Mesenteric fat pad (tissue), 1 donor: ENCODE measurements at places on chromosomes 4 and X. TPM values are rescaled to one million over a fixed set of nuclear protein-coding genes. Genes with fewer than 3 reads are reported as not detected.

GRCh38 chrX:140090800-140091124 lies 125.4 kb upstream of the CXorf66 start:
- DNase-seq, result no peak

Gene CLCN4
- 2.6 TPM for total RNA-seq

- no peak for DNase-seq
Observed at GRCh38 chrX:78754917-78755316, 7.4 kb downstream of the LPAR4 start.

- DNase-seq, result no peak
Observed at GRCh38 chr4:38023347-38024205, 63.4 kb downstream of the PTTG2 start.

GRCh38 chr4:176191974-176192373 lies 3.4 kb downstream of the SPATA4 start:
- DNase-seq, result no peak

Gene MAP3K15
- total RNA-seq, result 0.10 TPM

DNA sequence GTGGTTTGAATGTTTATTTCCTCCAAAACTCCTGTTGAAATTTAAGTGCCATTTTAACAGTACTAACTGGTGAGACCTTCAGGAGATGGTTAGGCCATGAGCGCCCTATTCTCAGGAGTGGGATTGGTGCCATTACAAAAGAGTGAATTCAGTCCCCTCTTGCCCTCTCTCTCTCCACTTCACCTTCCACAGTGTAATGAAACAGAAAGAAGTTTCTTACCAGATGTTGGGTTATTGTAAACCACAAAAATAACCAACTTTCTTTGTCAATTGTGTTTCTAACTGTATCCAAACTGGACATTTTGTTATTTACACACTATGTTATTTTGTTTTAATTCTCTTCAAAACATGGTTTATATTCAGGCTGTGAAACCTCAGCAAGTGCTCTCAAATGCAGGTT lies 1734.3 kb downstream of the PCDH7 start:
- DNase-seq, result no peak

DNA sequence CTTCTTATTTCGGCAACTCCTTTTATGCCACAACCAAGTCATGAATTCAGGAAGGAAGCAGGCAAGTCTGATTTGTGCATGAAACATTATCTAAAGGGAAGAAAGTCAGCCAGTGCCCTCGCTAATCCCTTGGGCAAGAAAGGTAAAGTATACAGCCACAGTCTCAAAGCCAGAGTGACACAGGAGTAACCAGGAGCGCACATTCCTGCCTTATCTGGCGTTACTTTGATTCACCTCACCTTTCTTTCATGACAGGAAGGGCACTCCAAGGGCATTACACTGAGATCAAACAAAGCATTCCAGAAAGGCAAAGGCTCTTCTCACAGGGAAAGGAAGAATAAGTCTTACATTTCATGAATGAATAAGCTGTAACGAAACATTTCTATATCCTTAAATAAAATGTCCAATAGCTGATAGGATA lies 38.8 kb downstream of the FAT1 start:
- no peak for DNase-seq

- no peak for DNase-seq
Observed at GRCh38 chrX:63581398-63581797, 203.6 kb downstream of the ARHGEF9 start.

GRCh38 chr4:2142630-2143427 lies 83.7 kb downstream of the NAT8L start:
- no peak for DNase-seq

Gene S100P
- total RNA-seq, result 16.1 TPM

DNA sequence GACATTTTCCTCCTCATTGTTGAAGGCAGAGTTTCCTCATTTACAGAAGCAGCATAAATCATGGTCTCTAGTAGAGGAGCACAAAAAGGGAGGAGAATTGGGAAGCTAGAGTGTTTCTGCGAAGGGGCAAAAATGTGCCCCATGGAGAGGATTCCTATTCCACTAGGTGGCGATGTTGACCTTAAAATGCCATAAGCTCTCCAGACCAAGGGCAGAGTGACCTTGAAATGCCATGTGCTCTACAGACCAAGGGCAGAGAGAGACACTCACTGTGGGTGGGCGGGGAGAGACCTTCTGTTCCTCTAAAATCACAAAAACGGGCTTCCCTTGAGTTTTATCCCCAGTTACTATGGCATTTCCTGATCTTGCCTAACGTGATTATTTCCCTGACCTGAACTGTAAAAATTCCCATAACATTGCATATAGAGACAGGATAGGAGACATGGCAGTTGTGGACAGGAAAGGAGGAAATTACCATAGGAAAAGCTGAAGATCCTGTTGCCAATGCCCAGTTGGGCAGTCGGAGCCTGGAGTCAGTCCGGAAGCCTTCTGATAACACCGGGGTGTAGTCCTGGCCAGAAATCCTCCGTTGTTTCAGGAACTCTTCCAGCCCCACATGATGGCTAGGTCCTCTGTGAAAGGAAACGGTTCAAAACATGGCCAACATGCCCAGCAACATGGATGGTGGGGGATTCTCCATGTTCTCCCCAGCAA lies 567.7 kb downstream of the MAGEB5 start:
- no peak for DNase-seq

Gene RENBP
- total RNA-seq, result 34.5 TPM

GRCh38 chrX:129930941-129931410 lies 25.0 kb downstream of the UTP14A start:
- DNase-seq, result no peak

Gene NEK1
- 9.1 TPM for total RNA-seq

DNA sequence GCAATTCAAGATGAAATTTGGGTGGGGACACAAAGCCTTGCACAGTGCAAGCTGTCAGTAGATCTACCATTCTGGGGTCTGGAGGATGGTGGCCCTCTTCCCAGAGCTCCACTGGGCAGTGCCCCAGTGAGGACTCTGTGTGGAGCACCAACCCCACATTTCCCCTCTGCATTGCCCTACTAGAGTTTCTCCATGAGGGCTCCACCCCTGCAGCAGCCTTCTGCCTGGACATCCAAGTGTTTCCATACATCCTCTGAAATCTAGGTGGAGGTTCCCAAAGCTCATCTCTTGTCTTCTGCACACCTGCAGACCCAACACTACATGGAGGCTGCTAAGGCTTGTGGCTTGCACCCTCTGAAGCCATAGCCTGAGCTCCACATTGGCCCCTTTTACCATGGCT lies 402.3 kb downstream of the RAB28 start:
- DNase-seq, result no peak

DNA sequence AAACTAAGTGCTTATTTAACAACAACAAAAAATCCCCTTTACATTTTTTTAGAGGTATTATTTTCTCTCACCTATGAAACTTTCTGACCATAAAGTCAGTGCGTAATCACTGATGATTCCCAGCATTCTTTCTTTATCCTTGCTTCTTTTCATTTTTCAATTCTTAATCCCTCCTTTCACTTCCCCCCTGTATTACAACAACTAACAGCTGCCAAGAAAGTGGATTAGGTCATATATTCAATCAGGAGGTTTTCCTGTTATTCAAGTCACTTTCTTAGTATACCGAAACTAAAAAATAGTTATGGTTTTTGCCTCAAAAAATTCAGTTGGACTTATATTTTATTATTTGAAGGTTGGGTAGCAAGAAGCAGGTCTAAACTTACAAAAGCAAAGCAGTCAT lies 2.1 kb upstream of the STAP1 start:
- no peak for DNase-seq

Gene DBET
- total RNA-seq, result not detected

DNA sequence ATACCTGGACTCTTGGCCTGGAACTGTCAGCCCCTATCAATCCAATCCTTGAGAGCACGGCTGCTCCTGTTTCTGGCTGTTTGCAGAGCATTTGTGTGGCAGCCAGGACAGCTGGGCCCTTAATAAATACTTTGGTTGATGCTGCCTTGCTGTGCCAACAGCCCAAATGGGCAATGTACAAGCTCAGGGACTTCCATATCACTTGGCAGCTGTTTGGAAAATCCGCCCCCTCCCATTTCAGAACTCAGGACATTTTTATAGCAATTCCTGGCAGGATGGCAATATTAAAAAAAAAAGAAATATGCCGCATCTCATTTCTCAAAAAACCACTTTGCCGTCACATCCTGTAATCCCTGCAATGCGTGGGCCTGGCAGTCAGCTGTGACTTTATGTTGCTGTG lies 218.9 kb downstream of the HS3ST1 start:
- DNase-seq, result no peak

Gene PNMA6F
- total RNA-seq, result not detected

DNA sequence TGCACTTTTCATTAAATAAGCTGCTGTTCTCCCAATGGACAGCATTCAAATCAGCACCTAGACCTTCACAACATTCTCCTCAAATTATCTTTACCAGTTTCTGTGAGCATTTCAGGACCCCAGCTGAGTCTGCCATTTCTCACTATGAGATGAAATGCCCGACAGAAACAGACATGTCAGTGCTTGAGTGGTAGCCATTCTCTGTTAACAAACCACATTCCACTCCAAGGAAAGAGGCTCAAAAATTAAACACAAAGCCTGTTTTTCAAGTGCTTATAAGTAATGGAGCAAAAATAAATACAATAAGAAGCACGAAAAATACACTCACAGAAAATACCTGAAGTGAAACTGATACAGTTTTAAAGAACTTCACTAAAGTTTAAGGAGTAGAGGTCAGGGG lies 320.2 kb upstream of the PRPS2 start:
- DNase-seq, result no peak

GRCh38 chr4:181569553-181569952 lies 673.6 kb upstream of the TENM3 start:
- no peak for DNase-seq

DNA sequence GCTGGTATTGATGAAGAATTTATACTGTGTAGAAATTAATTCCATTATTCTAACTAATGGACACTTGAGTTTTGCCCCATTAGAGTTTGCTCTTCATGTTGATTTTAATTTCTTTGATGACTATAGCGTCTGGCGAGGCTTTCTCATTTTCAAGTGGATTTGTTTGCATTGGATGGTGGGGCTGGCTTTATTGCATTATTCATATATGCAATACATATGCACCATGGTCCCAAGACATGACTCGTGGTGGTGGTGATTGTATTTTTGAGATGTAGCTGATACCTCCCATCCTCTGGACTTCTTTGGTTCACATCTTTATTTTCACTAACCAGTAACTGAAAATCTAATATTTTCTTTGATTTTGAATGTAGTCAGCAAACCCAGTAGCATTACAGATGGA lies 39.8 kb downstream of the PTTG2 start:
- no peak for DNase-seq

Gene NSUN7
- 1.7 TPM for total RNA-seq

- DNase-seq, result no peak
Observed at GRCh38 chr4:101331017-101331416, 16.3 kb downstream of the PPP3CA start.
